ENCODE measurements at places on chromosomes 1 and 21. TPM values are rescaled to one million over a fixed set of nuclear protein-coding genes. Genes with fewer than 3 reads are reported as not detected.

- DNase-seq, result no peak
Observed at GRCh38 chr1:65150583-65151263, 2.7 kb downstream of the AK4 start.

DNA sequence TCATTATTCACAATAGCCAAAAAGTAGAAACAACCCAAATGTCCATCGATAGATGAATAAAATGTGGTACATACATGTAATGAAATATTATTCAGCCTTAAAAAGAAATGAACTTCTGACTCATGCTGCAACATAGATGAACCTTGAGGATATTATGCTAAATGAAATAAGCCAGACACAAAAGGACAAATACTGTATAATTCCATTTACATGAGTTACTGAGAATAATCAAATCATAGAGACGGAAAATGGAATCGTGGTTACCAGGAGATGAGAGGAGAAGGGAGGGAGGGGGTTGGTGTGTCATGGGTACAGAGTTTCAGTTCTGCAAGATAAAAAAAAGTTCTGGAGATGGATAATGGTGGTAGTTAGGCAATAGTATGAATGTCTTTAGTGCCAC is 184.1 kb downstream of the PSMG1 start:
- no peak for DNase-seq

GRCh38 chr1:83559129-83559840 is 439.6 kb downstream of the TTLL7 start:
- no peak for DNase-seq

GRCh38 chr1:29953961-29954360 is 717.6 kb downstream of the PTPRU start:
- no peak for DNase-seq

- DNase-seq, result no peak
Observed at GRCh38 chr1:109120356-109120755, 6.4 kb downstream of the ELAPOR1 start.

DNA sequence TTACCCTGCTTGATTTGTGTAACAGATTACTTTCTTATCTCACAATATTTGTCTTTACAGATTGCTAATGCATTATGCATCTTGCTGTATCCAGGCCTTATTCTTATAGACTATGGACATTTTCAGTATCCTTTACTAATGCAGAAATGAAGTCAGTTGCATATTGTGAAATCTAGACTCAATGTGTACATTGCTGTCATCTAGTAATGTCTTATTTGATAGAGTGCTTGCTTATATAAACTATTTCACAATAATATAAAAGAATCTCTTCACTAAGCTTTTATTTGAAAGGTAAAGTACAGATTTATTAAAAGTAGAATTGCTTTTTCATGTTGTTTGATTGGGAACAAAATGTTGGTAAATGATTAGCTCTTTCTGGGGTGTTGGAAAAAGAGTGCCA is 39.6 kb downstream of the ALG6 start:
- DNase-seq, result no peak

DNA sequence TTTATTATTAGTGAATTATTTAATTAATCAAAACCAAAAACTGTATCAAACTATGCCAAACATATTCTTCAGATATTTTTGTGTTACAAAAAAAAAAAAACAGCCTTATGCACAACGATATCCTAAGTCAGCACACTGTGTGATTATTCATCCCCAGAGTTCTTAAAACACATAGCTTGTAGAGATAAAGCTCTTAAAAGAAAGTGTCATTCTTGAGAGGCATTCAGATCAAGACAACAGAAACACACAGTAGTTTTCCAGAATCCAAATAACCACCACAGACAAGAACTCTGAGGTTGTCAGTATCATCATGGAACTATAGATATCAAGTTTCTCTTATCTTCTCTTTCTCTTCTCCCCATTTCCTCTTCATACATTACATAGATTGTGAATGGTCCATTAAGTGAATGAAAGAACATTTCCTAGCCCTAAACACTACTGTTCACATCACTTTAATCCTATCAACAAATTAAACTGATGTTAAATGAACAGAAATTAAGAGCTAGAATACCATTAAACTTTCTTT is 13.5 kb downstream of the ZZZ3 start:
- DNase-seq, result no peak

The UBE2U gene
- polyA plus RNA-seq, result not detected

The EPHA2 gene
- polyA plus RNA-seq, result 26.0 TPM

The PKN2 gene
- polyA plus RNA-seq, result 35.9 TPM

The RGS1 gene
- polyA plus RNA-seq, result not detected

The HNRNPCL4 gene
- not detected for polyA plus RNA-seq

The AK4 gene
- polyA plus RNA-seq, result 0.78 TPM
